ENCODE measurements at places on chromosomes 5 and 9. TPM values are rescaled to one million over a fixed set of nuclear protein-coding genes. Genes with fewer than 3 reads are reported as not detected.

The SLC36A3 gene
- total RNA-seq, result not detected

The PCDHGA1 gene
- 1.1 TPM for total RNA-seq

The SPATA31C2 gene
- not detected for total RNA-seq

The FGF10 gene
- 3.0 TPM for total RNA-seq

The DBH gene
- total RNA-seq, result not detected

The PCDHA13 gene
- total RNA-seq, result 0.19 TPM

The SLIT3 gene
- total RNA-seq, result 42.5 TPM

The ACOT12 gene
- not detected for total RNA-seq

The MPDZ gene
- total RNA-seq, result 48.6 TPM

The DOCK8 gene
- total RNA-seq, result under 0.01 TPM

The CEL gene
- 0.19 TPM for total RNA-seq

The AGXT2 gene
- not detected for total RNA-seq

The PRXL2C gene
- 30.9 TPM for total RNA-seq

The COL27A1 gene
- 2.8 TPM for total RNA-seq

The BTNL9 gene
- not detected for total RNA-seq

The RASEF gene
- total RNA-seq, result 0.06 TPM

The UCK1 gene
- total RNA-seq, result 13.6 TPM

The ADRB2 gene
- total RNA-seq, result 3.7 TPM

The PCDHGB3 gene
- 8.4 TPM for total RNA-seq

The HNRNPAB gene
- total RNA-seq, result 29.1 TPM

The GPR21 gene
- 0.87 TPM for total RNA-seq

The FBXO4 gene
- total RNA-seq, result 13.1 TPM

Measured in aortic smooth muscle cell (primary cell).